Lung microvascular endothelial cell (primary cell): ENCODE measurements at places on chromosomes 3 and 15. TPM values are rescaled to one million over a fixed set of nuclear protein-coding genes. Genes with fewer than 3 reads are reported as not detected.

Gene SNTN
- total RNA-seq, result not detected in 2 replicates

Gene TTLL3
- 2.2 and 5.8 TPM in 2 replicates for total RNA-seq

Gene PXK
- total RNA-seq, result 13.7 and 16.1 TPM in 2 replicates

Gene NR1I2
- total RNA-seq, result not detected in 2 replicates

Gene EPHA6
- under 0.01 TPM in 1 of 2 replicates, not detected in the other for total RNA-seq

Gene GRIP2
- total RNA-seq, result not detected in 2 replicates

Gene AMT
- total RNA-seq, result 0.22 and 0.60 TPM in 2 replicates

Gene RETNLB
- not detected in 2 replicates for total RNA-seq

Gene STAG1
- total RNA-seq, result 19.6 and 25.4 TPM in 2 replicates

GRCh38 chr15:45747426-45747825 lies 112.6 kb downstream of the SQOR start:
- DNase-seq, result no peak

GRCh38 chr3:154121701-154122551 lies 736 bp downstream of the ARHGEF26 start:
- DNase-seq, result peak; percentile 14

DNA sequence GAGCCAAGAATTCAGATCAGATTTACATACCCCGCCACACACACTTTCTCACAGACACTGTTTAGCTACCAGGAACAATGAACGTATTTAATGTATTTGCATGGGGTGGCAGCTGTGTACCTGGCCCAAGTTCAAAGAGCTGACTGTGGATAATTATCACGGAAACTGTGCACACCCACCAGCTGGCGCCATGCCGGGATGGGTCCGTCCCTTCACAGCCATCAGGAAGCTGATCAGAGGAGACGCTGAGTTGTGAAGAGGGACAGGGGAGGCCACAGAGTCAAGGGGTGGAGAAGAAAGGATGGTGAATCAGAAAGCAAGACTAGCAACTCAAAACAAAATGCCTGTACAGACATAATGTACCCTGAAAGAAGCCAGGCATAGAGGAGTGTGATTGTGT lies 13.1 kb upstream of the PLA2G4D start:
- peak; percentile 17 for DNase-seq

- peak; percentile 37 for DNase-seq
Measured at GRCh38 chr15:68819495-68820294, 1.0 kb downstream of the ANP32A start.

GRCh38 chr3:121654493-121655385 lies 6.0 kb downstream of the HCLS1 start:
- DNase-seq, result no peak
